Cerebellum (tissue), 4 donors: ENCODE measurements at places on chromosomes 1 and 21. TPM values are rescaled to one million over a fixed set of nuclear protein-coding genes. Genes with fewer than 3 reads are reported as not detected.
A peak's percentile ranks its signal among the peaks of the same experiment; 100 is the strongest.

Gene TBX19
- 1.00 TPM for total RNA-seq

DNA sequence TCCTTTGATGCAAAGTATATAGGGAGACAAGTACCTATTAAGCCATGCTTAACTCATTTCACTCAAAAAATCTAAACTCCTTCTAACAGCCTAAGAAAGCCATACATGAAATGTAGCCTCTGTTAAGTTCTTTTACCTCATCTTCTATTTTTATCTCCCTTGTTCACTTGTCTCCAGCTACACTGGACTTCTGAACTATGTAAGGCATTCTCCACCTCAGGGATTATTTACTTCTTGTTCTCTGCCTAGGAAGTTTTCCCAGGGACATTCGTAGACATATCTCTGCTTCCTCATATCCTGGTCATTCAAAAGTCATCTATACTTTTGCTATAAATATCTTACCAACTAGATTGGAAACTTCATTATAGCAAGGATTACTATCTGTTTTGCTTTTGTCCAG, 96.9 kb downstream of the COP1 start:
- no peak for DNase-seq

GRCh38 chr1:110888049-110888448, 15.1 kb downstream of the CD53 start:
- no peak for DNase-seq

DNA sequence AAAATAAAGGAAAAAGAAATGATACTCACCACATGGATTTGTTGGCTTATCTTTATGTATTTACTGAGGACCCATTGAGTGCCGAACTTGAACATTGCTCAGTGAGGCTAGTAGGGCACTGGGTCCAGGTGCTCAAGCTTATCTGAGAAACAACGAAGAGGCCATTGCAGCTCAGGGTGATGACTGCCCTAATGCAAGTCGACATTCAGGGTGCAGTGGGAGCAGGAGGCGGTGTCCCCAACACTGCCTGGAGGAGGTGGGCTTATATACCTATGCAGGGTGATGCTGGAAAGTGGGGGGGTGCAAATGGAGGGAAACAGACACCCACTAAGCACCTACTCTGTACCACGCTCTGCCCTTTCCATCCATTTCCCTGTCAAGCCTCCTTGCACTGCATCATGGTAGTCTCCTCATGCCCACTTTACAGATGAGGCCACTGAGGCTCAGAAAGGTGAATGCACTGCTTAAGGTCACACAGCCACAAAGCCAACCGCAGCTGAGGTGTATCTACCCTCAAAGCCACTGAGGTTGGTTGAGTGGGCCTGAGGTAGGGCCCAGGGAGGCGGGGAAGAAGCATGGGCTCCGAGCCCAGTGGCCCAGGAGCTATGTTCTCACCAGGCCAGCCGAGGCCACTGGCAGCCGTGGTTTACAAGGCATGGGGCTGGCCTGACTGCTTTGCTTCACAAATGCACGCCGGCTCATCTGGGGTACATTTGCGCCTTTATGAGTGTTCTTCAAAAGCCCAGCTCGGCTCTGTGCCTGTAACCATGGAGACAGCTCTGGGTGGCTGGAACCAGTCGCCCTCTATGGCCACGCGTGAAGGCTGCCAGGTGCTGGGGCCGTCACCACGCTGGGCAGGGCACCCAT, 103.8 kb downstream of the EPHB2 start:
- DNase-seq = peak; percentile 21

Gene TCP10L
- total RNA-seq = 7.9 TPM

Gene TINAGL1
- 4.5 TPM for total RNA-seq

DNA sequence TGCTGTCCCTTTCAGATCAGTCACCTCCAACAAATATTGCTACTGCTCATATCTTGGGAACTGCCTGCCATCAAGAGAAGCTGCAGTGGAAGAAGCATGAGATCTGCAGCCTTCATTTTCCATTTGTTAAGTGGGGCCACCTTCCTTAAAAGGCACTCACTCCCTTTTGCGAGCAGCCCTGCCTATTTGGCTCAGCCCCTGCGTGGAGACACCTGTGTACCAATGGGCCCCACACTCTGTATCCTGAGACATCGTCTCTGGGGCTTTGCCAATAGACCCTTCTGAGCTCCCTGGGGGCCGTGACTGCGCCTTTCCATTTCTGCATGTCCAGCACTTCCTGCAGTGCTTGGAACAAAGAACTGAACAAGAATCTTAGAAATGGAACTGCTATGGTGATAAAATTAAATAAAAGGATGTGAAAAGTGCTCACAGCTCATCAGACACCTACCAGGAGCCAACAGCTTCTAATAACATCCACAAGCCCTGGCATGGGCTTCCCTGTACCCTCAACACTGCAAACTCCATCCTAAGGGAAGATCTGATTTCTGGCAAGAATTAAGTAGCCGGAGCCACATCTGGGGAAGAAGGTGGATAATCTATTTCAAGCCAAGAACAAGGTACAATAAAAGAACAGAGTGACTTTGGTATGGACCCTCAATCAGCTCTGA, 36.7 kb downstream of the PARP1 start:
- DNase-seq = no peak

Gene PADI2
- 2.1 TPM for total RNA-seq

DNA sequence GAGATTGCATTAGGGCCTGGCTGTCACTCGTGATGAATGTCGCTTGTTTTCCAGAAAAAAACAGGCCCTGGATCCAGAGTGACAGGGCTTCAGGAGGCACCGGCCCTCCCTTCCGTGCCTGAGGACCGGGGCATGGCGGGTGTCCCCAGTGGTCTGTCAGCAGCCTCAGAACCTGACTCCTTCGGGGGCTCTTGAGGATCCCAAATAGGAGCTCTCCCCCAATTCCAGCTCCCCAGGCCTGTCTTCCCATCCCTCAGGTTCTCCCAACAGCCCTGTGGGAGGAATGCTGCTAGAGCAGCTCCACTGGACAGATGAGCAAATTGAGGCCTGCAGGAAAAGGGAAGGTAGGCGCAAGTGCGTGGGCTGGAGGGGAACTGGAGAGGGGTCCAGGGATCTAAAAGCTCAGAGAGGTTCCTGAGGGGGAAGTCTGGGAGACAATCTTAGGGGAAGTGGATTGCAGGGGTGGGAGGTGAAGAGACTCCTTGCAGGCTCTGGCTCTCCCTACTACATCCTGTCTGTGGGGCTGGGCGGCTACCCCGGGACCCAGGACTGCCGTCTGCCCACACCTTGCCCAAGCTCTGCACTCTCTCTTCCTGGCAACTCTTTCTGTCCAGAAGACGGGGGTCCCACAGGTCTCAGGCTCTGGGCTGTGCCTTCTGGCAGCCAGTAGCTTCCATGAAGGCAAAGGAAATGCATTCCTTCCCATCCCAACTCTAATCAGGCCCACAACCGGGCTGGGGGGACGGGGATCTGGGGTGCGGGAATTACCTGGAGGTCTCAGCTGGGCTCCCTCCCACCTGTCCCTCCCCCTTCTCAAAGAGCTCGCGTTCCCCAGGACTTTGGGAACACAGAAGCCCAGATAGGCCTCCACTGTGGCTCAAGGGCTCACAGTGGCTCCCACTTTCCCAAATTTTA, 105.7 kb upstream of the CASZ1 start:
- DNase-seq = no peak

GRCh38 chr1:200535605-200536004, 84.9 kb downstream of the KIF14 start:
- DNase-seq = no peak

GRCh38 chr1:114397601-114398000, 113.4 kb downstream of the TRIM33 start:
- DNase-seq = no peak

DNA sequence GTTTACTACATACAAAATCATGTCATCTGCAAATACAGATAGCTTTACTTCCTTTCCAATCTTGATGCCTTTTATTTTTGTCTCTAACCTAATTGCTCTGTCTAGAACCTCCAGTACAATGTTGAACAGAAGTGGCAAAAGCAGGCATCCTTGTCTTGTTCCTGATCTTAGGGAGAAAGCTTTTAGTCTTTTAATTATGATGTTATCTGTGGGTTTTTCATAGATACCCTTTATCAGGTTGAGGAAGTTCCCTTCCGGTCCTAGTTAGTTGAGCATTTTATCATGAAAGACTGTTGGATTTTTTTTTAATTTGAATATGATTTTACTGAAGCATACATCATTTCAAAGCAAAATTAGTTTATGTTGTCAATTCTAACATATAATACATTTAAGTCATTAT, 45.7 kb upstream of the DISC1 start:
- no peak for DNase-seq

GRCh38 chr1:191101960-191102359, 624.3 kb upstream of the BRINP3 start:
- DNase-seq = no peak

- DNase-seq = no peak
Observed at GRCh38 chr21:35504277-35504676, 455.2 kb upstream of the RUNX1 start.

Gene VANGL1
- total RNA-seq = 4.6 TPM

- DNase-seq = no peak
Observed at GRCh38 chr1:218983433-218983832, 190.2 kb upstream of the LYPLAL1 start.
